IMR-90 (cell line): ENCODE measurements at places on chromosomes 13 and 19. TPM values are rescaled to one million over a fixed set of nuclear protein-coding genes. Genes with fewer than 3 reads are reported as not detected.

DNA sequence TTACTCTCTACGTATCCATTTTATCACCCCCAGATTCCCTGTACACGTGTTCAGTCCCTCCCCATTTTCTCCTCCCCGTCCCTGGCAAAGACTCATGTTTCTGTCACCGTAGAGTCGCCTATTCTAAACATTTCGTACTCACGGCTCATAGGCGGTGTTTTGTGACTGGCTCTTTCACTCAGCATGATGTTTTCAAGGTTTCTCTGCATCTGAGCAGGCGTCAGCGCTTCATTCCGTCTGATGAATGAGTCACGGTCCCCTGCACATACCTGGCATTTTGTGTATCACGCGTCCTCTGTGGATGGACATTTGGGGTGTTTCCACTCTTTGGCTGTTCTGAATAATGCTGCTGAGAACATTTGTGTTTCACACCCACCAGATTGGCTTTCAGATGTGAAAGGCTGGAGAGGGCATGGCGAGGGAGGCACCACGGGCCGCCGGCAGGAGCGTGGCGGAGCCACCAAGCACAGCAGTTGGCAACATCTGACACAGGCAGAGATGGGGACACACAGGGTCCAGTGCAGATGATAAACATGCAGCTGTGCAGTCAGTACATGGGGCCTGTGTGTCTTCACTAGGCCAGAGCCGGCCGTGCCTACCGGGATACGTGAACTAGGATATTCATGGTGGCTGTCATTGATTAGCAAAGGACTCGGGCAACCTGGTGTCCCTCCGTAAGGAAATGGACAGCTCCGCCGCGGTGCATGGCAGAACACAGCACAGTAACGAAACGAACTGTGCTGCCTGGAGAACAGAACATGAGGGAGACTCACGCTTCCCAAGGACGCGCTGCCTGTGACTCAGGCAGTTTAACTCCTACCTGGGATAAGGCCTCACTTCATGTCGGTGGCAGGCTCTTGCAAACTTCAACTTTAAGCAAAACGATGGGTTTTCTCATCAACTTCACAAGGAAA, 117.2 kb downstream of the ATP11A start:
- DNase-seq: peak; percentile 47

- DNase-seq: peak; percentile 46
These were observed 244.4 kb upstream of the MAB21L1 start for GRCh38 chr13:35720690-35721554.

- DNase-seq: peak; percentile 66
These were observed 15.7 kb downstream of the GARRE1 start for GRCh38 chr19:34269968-34270621.

DNA sequence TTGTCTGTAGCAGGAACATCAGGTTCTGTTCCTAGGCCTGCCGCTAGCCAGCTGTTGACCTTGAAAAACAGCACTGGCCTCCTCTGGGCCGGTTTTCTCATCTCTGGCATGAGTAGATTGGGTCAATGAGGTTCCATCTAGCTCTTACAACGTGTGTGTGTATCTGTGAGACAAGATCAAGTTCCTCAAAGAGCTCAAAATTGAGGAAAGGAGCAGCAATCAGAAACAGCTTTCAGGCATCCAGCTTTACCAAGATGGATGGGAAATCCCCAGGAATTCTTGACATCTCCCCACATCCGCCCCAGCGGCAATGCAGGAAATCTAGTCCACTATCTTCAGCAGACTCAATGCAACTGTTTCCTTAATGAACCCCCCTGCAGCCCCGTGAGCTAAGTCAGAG, 4.9 kb downstream of the FLT1 start:
- DNase-seq: no peak

DNA sequence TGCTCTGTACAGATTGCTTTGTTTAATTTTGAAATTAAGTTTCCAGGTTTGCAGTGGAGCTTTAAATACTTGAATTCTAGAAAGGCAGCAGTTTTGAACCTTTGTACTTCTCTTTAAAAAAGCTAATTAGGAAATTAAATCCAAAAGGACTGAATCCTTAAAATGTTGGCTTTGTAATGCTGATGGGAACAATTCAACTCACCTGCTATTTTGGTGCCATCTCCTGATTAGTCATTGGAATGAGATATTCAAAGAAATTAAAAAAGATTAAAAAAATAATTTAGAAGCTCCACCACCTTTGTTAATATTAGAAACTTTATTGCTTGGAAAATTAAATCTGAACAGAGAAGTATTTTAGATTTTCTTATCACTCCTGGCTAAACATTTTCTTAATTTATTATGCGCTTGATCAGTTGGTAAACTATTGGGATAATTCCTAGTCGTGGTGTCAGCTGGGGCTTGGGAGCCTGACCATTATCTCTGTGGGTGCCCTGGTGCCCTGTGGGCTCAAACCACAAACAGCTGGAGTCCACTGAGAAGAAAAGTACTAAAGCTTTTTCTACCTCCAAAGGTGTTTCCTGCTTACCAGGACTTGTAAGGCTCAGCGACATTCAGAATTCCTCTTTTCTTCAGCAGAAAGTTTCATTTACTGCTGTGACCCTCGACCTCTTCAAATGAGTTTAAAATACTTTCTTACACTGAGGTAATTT, 540.4 kb downstream of the DIAPH3 start:
- DNase-seq: no peak

GRCh38 chr13:94984958-94985357, 272.6 kb upstream of the SOX21 start:
- DNase-seq: no peak

- no peak for DNase-seq
These were observed 577.4 kb downstream of the TBC1D4 start for GRCh38 chr13:74904556-74904955.

DNA sequence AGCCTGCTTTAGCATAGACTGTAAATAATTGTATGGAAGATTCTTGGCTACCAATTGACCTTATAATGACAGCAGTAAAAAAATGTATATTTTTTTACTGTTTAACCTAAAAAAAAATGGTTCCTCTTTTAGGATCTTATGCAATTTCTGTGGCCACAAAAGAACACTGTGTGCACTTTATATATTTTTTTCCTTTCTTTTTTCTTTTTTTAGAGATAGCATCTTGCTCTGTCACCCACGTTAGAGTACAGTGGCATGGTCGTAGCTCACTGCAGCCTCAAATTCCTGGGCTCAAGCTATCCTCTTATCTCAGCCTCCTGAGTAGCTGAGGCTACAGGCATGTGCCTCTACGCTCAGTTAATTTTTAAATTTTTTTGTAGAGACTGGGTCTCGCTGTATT, 6.1 kb downstream of the FLT3 start:
- DNase-seq: no peak

GRCh38 chr13:100338275-100338674, 249.4 kb downstream of the PCCA start:
- no peak for DNase-seq

GRCh38 chr13:91988331-91988730, 589.9 kb downstream of the GPC5 start:
- DNase-seq: no peak

GRCh38 chr13:110297011-110297410, 9.9 kb downstream of the COL4A1 start:
- DNase-seq: no peak

GRCh38 chr19:7467009-7467989, 21.5 kb downstream of the PEX11G start:
- no peak for DNase-seq

The SLC6A16 gene
- under 0.01 and 0.18 TPM in 2 replicates for total RNA-seq

The ZNF813 gene
- 3.4 and 6.1 TPM in 2 replicates for total RNA-seq

The SYNGR4 gene
- total RNA-seq: not detected in 2 replicates
